Esophagus mucosa (tissue), 1 donor: ENCODE measurements at places on chromosomes 13 and 19.

- ATAC-seq = no peak
Observed at GRCh38 chr13:98976338-98976737, 1.5 kb downstream of the DOCK9 start.

- ATAC-seq = peak; percentile 69
Observed at GRCh38 chr19:40921005-40921897, 39.2 kb upstream of the CYP2A7 start.

- ATAC-seq = no peak
Observed at GRCh38 chr13:101139081-101139480, 277.2 kb downstream of the NALCN start.

DNA sequence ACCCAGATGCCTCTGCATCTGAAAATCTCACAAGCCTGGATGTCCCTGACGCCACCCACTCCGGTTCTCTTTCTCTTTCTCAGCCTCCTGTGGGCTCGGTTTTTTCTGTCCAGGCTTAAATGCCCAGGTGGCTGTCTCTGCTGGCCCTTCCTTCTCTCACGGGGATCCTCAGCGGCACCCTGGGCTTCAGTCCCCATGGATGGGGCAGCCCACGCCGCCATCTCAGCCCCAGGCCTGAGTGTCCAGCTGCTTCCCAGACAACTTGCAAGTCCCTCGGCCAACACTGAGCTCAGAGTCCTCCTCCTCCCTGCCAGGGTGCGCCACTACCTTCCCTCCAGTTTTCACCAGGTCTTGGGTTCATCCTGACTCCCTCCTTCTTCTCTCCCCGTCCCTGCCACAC lies 6.4 kb downstream of the FBN3 start:
- ATAC-seq = no peak

- no peak for ATAC-seq
Observed at GRCh38 chr19:55441319-55441691, 1.8 kb downstream of the SHISA7 start.

- ATAC-seq = no peak
Observed at GRCh38 chr19:40805258-40805868, 6.4 kb downstream of the EGLN2 start.

GRCh38 chr13:40993987-40994386 lies 25.1 kb downstream of the ELF1 start:
- peak; percentile 98 for ATAC-seq

DNA sequence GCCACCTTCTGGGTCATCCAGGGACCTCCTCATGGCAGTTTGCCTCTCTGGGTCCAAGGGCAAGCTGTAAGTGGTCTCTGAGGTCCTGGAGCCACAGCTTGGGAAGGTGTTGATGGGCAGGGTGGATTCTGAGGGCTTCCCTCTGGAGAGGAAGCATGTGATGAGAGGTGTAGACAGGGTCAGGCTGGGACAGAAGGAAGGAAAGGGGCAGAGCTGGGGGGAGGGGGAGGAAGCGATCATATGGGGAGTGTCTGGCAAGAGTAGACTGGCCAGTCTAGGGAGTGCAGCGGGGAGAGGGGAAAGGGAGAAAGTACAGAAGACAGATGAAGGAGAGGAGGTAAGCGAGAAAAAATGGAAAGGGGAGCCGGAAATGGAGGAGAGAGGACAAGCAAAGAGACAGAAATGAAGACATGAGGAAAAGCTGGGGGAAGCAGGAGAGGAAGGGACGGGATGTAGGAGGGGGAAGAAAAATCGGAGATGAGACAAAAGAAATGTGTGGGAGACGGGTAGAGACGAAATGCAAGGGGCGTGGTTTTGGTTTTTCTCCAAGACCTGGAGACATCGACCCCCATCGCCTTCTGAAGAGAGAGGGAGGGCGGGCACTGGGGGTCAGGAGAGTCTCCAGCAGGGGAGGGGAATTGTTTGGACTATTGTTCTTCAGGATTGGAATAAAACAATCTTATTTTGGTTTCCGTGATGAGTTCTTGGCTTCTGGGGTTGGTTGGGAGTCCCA lies 26.6 kb downstream of the ZSWIM9 start:
- ATAC-seq = peak; percentile 28

GRCh38 chr13:91657283-91657682 lies 258.9 kb downstream of the GPC5 start:
- ATAC-seq = no peak

GRCh38 chr13:94327318-94327717 lies 152.2 kb downstream of the DCT start:
- ATAC-seq = no peak

DNA sequence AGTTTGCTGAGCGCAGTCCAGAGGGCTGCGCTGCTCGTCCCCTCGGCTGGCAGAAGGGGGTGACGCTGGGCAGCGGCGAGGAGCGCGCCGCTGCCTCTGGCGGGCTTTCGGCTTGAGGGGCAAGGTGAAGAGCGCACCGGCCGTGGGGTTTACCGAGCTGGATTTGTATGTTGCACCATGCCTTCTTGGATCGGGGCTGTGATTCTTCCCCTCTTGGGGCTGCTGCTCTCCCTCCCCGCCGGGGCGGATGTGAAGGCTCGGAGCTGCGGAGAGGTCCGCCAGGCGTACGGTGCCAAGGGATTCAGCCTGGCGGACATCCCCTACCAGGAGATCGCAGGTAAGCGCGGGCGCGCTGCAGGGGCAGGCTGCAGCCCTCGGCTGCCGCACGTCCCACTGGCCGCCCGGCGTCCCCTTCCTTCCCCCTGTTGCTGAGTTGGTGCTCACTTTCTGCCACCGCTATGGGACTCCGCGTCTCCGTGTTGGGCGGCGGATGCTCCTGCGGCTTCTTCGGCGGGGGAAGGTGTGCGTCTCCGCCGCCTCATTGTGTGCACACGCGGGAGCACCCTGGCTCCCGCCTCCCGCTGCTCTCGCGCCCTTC lies 772 bp downstream of the GPC6 start:
- no peak for ATAC-seq

GRCh38 chr13:113748101-113748861 lies 10.7 kb upstream of the TMEM255B start:
- no peak for ATAC-seq

- ATAC-seq = no peak
Observed at GRCh38 chr13:81957121-81957520, 1616.2 kb upstream of the SPRY2 start.

DNA sequence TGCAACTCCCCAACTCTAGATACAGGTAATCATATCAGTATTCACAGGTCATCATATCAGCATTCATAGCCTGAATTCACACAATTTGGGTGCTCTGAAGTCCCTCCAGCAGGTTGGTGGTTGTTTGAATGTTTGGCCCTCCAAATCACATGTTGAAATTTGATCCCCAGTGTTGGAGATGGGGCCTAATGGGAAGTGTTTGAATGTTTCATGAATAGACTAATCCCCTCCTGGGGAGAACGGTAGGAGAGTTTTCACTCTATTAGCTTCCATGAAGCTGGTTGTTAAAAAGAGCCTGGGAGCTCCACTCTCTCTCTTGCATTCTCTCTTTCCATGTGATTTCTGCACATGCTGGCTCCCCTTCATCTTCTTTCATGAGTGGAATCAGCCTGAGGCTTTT lies 288.6 kb upstream of the PCDH9 start:
- ATAC-seq = no peak

DNA sequence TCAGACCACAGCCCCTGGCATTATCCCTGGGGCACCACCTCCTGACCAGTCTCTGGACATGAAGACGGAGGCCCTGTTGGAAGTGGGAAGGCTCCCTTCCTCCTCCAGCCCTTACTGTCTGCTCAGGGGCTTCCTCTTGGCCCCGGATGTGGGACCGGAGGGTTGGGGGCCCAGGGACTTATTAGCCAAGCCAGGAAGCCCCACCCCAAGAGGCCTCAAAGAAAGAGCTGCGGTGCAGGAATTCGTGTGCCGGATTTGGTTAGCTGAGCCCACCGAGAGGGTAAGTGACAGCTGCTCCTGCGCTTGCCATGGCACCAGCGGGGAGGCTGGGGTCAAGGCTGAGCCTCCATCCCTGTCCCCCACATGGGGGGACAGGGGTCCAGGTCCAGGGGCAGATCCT lies at the start of gene RETN:
RETN (plus strand) TSS at position 208 of the 400 bp plus-strand sequence. CDS start 278 bp downstream, outside the sequence.
- no peak for ATAC-seq

DNA sequence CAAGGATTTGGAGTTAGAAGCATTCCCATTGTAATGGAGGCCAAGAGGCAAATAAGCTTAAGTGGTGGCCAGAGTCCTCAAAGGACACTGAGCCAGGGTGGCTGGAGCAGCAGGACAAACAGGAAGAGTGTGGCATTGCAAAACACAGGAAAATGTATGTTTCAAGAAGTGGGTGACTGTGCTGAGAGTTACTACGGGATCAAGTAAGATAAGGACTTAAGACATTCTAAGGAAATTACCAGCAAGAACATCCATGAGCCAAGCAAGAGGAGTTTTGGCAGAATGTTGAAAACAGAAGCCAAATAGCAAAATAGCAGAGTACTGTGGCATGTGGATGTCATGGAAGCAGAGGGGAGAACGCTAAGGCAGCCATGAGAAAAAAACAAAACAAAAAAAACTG lies 104.2 kb downstream of the RAP2A start:
- ATAC-seq = no peak
